ENCODE measurements at places on chromosomes 12 and 14. TPM values are rescaled to one million over a fixed set of nuclear protein-coding genes. Genes with fewer than 3 reads are reported as not detected.

DNA sequence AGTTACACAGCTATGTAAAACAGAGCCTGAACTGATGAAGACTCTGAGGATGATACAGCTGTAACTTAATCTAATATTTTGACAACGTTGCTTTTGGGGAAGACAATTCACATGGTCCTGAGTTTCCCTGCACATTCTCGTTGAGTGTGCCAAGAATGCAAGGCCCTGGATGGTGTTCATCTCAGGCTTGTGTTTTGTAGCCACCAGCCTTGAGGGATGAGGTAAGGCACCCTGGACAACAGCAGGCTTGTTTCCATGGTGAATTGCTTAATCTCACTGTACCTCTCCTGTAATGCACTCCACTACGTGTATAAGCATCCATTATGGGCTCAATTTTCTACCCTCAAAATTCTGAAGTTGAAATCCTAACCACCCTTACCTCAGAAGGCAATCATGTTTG, 2.1 kb downstream of the CATSPERB start:
- DNase-seq, result no peak

The PZP gene
- not detected for total RNA-seq

The FIGNL2 gene
- total RNA-seq, result 0.37 TPM

The TAS2R7 gene
- total RNA-seq, result not detected

GRCh38 chr12:54277823-54278276, 2.1 kb downstream of the CBX5 start:
- no peak for DNase-seq

GRCh38 chr14:76985540-76986230, 42.8 kb downstream of the IRF2BPL start:
- no peak for DNase-seq

GRCh38 chr14:97946240-97946639, 1149.1 kb downstream of the VRK1 start:
- DNase-seq, result no peak

The RBP5 gene
- total RNA-seq, result 0.42 TPM

The RNASE3 gene
- total RNA-seq, result not detected

GRCh38 chr12:68453876-68454275, 121.7 kb upstream of the MDM1 start:
- no peak for DNase-seq

DNA sequence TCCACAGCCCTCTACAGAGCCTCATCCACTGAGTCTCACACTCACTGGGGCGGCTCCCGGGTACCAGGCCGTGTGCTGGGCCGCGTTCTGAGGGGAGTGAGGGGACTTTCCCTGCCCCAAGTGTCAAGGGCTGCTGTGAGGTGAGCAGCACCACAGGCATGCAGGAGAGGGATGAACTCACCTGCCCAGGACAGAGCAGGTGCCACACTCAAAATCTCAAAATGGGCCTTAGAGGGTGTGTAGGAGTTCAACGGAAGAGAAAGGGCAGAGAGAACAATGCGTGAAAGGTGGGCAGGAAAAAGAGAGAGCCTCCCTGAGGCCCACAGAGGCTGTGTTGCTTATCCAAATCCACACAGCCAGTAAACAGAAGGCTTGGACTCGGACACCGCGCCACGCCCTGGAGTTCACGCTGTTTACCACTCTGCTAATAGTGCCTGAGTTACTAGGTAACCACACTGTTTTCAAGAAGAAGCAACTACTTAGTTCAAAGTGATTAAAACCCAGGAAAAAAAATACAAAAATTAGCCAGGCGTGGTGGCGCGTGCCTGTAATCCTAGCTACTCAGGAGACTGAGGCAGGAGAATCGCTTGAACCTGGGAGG, 32.7 kb downstream of the TSPAN11 start:
- no peak for DNase-seq

The TMEM260 gene
- total RNA-seq, result 13.9 TPM

- DNase-seq, result no peak
These were observed 40.8 kb downstream of the CCNK start for GRCh38 chr14:99522025-99522401.

DNA sequence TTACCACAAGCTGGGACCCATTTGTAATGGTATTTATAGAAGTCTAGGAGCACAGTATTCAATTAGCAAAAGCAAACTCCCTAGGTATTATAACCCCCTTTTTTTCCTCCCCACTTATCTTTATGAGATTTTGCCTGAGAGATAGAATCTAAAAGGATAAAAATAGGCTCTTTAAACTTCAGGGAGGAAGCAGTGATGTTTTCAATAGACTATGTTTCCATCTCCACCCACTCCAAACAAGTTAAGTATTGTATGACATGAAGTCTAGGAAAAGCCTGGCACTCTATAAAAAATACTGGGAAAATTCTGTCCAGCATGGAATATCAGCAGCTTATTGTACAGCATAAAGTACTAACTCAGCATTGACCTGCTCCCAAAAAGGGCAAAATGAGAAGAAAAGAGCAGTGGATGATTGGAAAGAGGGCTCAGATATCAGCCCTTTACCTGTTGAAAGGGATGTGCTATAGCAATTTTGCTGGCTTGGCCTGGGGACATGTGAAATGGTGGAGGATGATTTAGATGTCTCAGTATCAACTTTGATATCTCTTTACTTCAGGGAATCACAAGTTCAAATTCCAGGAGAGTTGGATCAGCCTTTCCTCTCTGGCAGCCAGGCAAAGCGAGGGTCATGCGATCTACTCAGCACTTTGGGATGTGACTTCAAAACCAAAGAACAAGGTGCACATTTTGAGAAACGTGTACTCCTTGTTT, 72.4 kb downstream of the IGF1 start:
- no peak for DNase-seq

GRCh38 chr12:28905220-28905955, 243.7 kb upstream of the FAR2 start:
- DNase-seq, result no peak

GRCh38 chr12:120041386-120042231, 52.6 kb downstream of the BICDL1 start:
- DNase-seq, result no peak

DNA sequence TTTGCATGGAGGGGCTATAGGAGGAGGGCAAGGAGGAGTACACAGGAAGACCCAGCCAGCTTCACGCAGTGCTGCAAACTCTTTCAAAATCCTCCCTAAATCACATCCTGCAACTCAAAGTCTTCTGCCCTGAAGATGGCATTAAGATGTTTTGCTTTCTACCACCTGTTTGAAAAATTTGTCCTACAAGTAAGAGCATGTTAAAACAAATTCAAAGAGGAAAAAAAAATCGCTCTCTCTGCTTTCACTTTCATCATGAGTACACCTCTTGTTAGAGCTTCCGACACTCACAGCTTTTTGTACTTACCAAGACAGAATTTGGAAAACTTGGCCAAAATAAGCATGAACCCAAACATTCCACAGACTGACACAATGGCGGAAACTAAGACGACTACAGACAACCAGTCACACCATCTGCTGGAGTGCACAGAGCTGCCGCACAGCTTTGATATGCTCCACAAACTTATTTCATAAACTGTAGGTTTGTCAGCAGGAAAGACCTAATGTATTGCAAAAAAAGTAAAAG, 21.3 kb downstream of the GCH1 start:
- peak; percentile 51 for DNase-seq

DNA sequence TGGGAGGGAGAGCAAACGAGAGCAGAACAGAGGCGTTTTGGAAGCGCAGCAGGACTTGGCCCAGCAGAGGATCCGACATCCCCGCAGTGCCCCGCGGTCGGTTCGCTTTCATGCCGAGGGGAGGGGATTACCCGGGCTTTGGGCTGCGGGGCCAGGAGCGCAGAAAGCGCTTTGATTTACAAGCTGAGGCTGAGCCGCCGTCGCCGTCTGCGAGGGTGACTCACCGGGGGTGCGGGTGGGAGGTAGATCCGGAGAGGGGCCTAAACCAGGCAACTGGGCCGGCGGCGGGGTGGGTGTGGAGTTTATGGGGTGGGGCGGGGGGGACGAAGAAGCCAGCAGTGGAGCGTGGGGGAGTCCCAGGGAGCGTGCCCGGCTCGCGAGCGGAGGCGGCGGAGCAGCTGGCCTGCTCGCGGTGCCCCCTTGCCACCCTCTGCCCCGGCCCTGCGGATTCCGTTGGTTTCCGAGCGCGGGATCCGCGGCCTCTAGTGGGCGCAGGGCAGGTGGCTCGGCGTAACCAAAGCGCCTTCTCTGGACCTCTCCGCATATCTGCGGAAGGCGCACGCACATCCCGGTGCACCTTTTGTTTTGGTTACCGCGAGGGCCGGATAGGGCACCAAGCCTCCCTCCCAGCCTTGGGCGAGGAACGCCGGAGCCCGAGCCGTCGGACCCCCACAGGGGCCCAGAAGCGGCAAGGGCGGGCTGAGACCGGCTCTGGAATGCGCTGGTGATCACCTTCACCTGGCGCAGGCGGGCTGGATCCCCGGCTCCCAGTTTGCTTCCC, 2.6 kb downstream of the SIX4 start:
- peak; percentile 42 for DNase-seq

The OR6C2 gene
- total RNA-seq, result not detected

DNA sequence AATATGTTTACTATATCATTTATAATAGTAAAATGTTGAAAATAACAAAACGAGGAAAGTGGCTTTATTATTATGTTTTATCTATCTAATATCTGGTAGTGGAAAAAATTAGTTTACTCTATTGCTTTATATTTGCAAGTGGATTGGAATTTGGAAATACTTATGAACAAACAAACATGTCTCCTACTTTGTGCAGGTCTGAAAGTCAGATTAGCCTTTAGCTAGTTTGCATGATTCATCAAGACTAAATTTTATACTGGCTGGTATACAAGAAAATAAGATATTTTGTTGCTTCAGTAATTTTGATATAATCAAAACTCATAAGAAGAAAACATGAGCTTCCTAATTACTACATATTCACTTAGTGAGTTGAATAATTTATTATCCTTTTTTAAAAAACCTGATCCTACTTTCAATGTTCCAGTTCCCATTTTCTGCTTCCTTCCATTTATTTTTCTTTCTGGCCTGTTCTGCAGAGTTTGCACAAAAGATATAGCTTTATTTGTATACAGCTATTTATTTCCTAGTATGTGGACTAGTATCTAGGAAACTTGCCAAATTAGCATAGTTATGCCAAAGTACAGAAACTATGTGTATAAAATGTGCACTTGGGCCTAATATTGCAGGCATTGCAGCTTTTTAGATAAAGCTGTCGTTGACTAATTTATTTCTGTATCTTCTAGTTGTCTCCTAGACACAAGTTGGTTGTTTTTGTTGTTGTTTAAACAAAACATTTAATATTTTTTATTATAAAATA, 122.0 kb downstream of the AKAP6 start:
- no peak for DNase-seq

DNA sequence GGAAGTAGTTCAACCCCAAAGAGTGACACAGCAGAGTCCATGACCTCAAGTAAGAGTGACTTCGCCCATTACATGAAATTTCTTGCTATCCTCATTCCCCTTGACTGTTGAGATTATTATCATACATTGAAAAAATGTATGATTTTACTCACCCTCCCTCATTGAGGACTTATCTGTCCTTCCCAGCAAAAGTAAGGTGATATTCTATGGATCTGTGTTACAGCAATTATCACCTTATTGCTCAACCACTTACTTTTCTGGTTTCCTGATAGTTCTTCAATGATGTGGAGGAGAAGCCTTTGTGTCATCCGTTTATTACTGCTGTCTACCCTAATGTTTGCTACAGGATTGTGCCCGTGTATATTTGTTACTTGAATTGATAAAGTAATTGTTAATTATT, 306.2 kb downstream of the TRHDE start:
- DNase-seq, result no peak

GRCh38 chr12:116222358-116222757, 55.1 kb downstream of the MED13L start:
- no peak for DNase-seq

GRCh38 chr12:125330645-125331341, 265.6 kb downstream of the AACS start:
- peak; percentile 63 for DNase-seq

- no peak for DNase-seq
These were observed 369.7 kb downstream of the ALG10 start for GRCh38 chr12:34391771-34392581.

DNA sequence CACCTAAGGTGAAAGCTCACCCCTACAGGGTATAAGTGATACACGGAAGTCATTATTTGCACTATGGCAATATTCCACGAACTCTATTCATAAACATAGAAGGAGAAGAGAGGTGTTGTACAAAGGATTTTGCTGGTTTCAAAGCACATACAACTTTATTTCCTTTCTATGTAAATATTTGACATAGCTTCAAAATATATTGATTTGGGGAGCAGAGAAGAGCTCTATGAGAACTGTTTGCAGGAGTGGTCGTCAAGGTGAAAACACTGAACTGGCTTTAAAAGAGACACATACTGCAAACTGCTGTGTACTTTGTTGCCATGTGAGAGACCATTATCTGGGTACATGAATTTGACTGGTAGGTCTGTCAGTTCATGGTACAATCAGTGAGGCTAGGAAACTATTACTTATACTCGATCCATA, 16.7 kb downstream of the CNIH1 start:
- no peak for DNase-seq

The CYP27B1 gene
- total RNA-seq, result 2.6 TPM

The NOP9 gene
- total RNA-seq, result 36.7 TPM

- no peak for DNase-seq
These were observed 119.4 kb downstream of the SAMD4A start for GRCh38 chr14:54686219-54686870.

DNA sequence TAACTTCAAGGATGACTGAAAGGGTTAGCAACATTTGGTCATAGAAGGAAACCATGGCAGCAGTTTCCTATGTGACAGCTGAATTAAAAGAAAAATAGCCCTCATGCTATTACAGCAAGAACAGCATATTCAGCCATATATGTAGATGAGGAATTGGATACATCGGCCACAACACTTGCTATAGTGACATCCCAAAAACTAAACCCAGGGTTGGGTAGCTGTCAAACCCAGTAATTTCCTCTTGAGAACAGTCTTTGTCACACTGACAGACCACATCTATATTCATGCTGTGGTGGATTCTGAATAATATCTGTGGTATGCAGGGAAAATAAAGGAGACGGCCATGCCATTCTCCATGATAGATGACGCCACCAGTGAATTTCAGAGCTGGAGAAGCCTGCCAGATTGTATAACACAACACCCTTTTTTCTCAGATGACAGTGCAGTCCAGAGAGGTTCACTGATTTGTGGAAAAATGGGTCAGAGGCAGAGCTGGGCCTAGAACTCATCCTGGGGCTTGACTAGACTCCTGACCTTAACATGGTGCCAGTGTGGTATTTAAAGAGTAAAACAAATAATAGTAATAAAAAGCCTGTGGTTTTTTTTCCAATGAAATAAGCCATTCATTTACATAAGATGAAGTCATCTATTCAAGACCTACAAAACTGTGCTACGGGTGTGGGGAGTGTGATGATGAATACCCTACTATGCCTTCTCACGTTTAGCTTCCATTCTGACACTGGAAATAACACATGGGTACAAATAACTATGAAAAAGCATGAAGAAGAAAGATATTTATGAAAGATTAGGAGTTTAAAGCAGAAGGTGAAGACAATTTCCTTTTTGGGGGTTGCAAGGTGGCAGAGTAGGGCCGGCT, 32.3 kb downstream of the EFCAB11 start:
- DNase-seq, result no peak

Data from activated CD8-positive, alpha-beta T cell treated with anti-CD3 and anti-CD28 coated beads, Interleukin-2, amount 10 ng/mL, durations not matched to agents 7 days and 5 days (primary cell).